ENCODE measurements at places on chromosomes 6 and 20. TPM values are rescaled to one million over a fixed set of nuclear protein-coding genes. Genes with fewer than 3 reads are reported as not detected.

DNA sequence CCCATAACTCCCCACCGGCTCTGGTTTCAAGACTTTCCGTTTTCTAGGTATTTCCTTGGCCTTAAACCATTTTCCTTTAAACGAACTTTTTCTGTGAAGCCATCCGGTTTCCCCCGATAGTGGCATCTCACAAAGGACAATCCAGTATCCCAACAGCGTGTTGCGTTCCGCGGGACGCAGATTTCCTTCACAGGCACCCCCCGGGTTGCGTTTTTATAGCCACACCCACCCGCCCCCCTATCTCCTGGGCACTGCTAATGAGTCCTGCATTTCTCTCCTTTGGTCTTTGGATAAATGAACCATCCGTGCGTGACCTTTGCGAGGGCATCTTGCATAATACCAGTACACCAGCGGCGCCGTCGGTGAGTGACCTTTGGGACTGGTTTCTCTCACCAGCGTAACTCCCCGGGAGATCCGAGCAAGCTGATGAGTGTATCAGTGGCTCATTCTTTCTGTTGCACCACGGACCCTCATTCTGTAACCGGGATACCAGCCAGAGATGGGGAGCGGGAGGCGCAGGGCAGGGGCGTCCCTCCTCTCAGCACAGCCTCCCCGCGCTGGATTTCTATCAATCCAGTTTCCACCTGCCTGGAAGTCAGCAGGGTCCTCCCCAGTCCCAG lies 586 bp upstream of the NQO2 start:
- peaks cover 6% of the 10 kb centered on the region for H3K4me1 ChIP-seq
- no peaks in the 10 kb centered on the region for H3K27me3 ChIP-seq
- no peak overlapping the region for H3K27ac ChIP-seq
- DNase-seq: peak; percentile 40
- peak overlapping the region; percentile 99 for H3K4me3 ChIP-seq
- no peaks in the 10 kb centered on the region for H3K36me3 ChIP-seq

DNA sequence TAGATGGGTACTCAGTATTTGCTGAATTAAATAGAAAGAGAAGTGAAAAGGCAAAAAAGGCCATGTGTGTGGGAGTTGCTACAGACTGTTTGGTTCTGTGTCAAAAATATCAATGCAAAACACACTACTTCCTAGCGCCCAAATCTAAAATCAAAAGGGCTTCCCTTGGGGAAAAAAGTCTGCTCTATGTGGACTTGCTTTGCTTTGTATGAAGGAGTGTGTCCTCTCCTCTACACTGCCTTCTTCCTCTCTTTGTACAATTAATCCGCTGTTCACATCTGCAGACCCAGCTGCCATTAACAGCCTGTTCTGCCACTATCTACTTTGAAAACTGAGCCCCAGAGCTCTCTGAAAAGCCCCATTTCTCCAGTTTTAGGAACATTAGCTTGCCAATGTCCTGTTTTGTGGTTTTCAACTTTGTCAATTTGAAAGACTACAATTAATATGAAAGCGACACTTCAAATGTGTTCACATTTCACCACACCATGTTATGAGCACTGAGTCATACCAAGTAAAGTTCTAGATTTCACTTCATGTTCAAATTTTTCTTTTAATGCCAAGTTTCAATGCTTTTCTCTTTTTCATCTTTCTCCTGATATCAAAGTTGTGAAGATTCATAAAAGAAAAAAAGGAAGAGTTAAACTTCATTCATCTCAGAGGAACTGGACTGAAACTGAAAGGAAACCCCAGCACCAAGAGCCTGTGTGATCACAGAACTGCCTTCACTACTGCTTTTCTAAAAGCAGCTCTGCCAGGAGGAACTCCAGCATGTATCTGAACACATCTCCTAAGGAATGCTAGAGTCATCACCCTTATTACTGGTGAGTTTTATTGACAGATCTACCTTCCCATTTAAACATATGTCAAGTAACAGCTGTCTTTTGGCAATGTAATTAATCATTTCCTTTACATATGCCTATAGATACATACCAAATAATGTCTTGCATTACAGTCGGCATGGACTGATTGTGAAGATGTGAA lies 102.6 kb downstream of the KIF13A start:
- no peak overlapping the region for H3K27ac ChIP-seq
- no peak for DNase-seq
- H3K36me3 ChIP-seq: no peaks in the 10 kb centered on the region
- no peaks in the 10 kb centered on the region for H3K27me3 ChIP-seq
- no peak overlapping the region for H3K4me3 ChIP-seq

DNA sequence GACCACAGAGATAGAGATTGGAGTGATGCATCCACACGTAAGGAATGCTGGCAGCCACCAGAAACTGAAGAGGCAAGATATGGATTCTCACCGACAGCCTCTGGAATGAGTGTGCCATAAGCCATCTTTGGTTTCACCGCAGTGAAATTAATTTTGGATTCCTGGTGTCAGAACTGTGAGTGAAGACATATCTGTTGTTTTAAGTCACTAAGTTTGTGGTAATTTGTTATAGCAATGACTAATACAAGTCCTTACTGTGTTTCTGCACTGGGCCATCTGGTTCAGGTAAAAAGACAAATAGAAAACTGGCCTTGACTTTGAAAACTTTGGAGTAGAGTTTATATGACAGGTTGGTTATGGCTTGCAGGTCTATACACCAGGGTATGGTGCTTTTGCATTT lies 261.9 kb downstream of the PHF3 start:
- no peaks in the 10 kb centered on the region for H3K4me1 ChIP-seq
- H3K27ac ChIP-seq: no peak overlapping the region
- DNase-seq: no peak

DNA sequence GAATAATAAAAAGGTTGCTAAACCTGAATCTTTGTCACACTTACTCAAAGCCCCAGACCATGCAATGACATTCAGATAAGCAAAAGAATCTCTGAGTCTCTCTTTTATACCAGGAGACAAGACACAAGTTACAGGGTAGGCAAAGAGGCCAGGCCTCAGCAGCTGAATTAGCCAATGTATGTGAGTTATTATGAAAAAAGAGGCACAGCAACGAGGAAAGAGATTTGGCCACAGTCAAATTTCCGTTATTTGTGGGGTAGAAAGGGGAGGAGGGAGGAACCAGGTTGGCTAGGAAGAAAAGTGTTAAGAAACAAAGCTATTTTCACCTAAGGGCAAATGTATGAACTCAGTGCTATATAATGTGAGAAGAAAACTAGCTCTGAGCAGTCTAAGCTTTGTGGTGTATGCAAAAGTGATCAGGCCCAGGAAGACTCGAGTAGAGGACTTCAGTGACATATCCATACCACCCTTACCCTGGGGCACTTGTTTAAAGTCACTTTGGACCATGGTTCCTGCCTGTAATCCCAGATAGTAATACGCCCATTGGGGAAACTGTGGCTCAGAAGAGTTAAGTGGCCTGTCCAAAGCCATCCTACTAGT lies 19.1 kb downstream of the IPCEF1 start:
- no peak overlapping the region for H3K4me3 ChIP-seq
- no peak overlapping the region for H3K27ac ChIP-seq
- no peak for DNase-seq
- no peaks in the 10 kb centered on the region for H3K36me3 ChIP-seq

DNA sequence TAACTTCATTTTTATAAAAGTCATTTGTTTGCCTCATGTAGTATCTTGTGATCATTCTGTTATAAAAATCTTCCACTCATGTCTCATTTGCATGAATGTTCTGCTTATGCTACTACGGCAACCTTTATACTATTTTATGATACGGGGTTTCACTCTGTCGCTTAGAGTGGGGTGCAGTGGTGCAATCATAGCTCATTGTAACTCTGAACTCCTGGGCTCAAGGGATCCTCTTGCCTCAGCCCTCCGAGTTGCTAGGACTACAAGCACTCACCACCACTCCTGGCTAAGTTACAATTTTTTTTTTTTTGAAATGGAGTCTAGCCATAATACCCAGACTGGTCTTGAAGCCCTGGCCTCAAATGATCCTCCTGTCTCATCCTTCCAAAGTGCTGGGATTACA lies 154.4 kb upstream of the PREP start:
- no peak overlapping the region for H3K27ac ChIP-seq
- no peak for DNase-seq
- no peak overlapping the region for H3K4me3 ChIP-seq

DNA sequence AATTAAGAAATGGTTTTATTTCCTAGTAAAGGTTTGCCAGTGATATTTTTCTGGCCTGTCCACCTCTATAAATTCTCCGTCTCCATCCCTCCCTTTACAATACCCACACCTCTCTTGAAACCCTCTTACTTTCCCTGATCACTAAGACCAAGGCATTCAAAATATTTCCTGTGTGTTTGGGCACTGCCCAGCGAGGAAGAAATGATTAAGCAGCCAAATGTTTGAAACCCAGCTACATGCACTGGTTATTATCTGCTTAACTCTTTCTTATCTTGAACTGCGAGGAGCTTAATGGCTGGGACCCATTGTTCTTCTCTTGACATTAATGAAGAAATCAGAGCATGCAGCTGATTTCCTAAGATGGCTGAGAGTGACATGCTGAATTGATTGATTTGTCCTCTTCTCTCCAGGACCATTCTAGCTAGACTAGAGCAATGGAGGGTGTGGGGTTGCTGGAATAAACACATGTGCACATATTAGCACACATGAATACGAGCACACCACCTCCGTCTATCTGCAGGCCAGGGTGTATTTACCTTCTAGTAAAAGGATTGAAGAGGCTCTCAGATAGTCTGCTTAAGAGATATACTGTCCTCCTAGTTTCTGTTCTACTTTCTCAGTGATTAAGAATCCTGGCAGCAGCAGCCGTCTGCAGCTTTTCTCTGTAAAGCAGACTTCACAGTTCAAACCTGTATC lies 46.1 kb upstream of the PRDM1 start:
- no peaks in the 10 kb centered on the region for H3K36me3 ChIP-seq
- no peak overlapping the region for H3K27ac ChIP-seq

CHRNA4 gene
- 1.6 TPM for total RNA-seq

GRCh38 chr6:125671323-125671722 lies 78.1 kb upstream of the HEY2 start:
- no peak overlapping the region for H3K27ac ChIP-seq
- H3K4me3 ChIP-seq: no peak overlapping the region
- DNase-seq: no peak
- H3K4me1 ChIP-seq: no peaks in the 10 kb centered on the region
- H3K36me3 ChIP-seq: no peaks in the 10 kb centered on the region
- no peaks in the 10 kb centered on the region for H3K27me3 ChIP-seq

DNA sequence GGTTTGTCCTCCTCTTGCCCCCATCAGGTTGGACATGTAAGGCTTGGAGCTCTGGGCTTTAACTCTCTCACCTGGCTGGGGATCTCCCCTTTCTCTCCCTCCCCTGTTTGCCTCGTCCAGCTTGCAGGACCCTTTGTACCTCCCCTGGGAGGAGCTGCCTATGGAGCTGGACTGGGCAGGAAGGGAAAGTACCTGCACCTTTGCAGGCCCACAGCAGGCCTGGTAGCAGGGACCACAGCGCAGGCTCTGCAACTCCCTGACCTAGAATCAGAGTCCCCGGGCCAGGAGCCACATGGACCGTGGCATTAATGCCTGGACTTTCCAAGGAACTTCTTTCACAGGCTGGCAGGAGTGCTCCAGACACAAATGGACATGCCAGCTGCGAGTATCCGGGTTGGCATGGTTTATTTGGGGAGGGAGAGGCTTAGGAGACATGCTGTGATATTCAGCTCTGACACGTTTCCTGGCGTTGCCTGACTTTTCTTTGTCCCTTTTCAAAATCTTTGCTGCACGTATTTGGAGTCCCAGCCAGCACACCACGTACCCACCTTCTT lies 268.5 kb upstream of the EXOC2 start:
- no peaks in the 10 kb centered on the region for H3K4me1 ChIP-seq
- peaks cover 27% of the 10 kb centered on the region for H3K27me3 ChIP-seq
- no peak for DNase-seq
- H3K4me3 ChIP-seq: no peak overlapping the region

DNA sequence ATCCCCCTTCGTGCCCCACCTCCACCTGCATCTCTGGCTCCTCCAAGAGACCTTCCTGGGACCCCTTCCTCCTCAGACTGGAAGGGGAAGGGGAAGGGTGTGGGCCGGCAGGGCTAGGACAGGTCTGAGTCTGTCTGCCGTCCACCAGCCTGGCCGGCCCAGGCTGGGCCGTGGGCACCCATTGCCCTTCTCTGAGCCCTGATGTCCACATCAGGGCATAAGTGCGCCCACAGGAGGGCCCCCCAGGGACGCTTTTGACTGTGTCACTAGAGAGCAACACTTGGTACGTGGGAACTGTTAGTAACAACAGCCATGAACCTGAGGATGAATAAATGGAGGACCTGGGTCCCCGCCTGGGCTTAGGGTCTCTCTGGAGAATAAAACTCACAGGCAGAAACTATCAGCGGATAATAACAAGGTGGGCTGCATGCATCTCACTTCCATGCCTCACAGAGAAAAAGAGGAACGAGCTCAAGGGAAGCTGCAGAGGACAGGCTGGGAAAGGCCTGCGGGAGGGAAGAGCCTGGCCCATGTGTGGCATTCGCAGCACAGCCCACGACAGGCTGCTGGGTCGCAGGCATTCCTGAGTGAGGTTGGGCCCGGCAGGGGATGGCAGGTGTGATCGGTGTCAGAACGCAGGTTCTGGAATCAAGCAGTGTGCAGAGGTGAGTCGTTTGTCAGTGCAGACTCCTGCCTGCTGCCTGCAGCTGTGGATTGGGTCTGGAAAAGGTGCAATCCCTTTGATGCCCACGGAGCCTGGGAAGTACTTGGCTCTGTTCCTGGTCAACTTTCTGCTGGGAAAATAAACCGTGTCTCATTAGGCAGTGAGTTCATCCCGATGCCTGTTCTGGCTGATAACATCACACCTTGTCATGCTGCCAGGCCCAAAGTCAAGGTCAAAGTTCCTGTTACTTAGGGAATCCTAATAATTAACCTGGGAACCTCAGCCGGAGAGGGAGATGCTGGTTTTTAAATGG lies 60.9 kb downstream of the BCAS4 start:
- H3K4me3 ChIP-seq: no peak overlapping the region
- peaks cover 4% of the 10 kb centered on the region for H3K4me1 ChIP-seq
- H3K36me3 ChIP-seq: no peaks in the 10 kb centered on the region
- no peak overlapping the region for H3K27ac ChIP-seq

RRAGD gene
- total RNA-seq: 10.6 TPM

DNA sequence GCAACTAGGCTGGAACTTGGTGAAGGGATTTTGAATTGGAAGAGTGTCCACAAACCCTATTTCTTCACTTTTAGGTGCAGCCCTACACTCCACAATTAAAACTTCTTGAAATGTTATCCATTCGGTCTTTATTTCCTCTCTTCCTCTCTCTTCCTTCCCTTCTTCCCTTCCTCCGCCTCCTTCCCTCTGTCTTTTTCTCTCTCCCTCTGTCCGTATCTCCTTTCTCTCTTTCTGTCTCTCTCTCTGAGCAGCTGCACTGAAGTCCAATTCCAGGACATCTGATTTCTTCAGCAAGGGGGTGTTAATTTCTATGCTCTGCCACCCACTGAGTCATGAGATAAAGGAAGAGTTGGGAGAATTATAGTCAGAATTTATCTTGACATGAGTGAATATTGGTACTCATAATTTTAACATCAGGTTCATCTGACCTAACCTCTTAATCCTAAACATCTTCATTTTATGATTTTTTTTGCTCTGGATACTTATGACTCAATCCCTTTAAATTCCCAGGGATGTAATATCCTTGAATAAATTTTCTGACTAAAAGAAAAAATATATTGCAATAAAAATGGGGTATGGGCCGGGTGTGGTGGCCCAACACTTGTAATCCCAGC lies 84.2 kb downstream of the BCAS1 start:
- H3K4me3 ChIP-seq: no peak overlapping the region
- H3K4me1 ChIP-seq: no peaks in the 10 kb centered on the region
- DNase-seq: no peak
- H3K27me3 ChIP-seq: no peaks in the 10 kb centered on the region
- no peak overlapping the region for H3K27ac ChIP-seq

- DNase-seq: no peak
- H3K4me1 ChIP-seq: no peaks in the 10 kb centered on the region
- H3K27me3 ChIP-seq: no peaks in the 10 kb centered on the region
- H3K4me3 ChIP-seq: no peak overlapping the region
- H3K27ac ChIP-seq: no peak overlapping the region
Observed at GRCh38 chr6:7101290-7101689, 6.5 kb upstream of the RREB1 start.

Data from A673 (cell line).